ENCODE measurements at places on chromosomes 2 and 18.

- no peak for DNase-seq
Measured at GRCh38 chr18:11437046-11437445, 172.3 kb upstream of the SLC35G4 start.

DNA sequence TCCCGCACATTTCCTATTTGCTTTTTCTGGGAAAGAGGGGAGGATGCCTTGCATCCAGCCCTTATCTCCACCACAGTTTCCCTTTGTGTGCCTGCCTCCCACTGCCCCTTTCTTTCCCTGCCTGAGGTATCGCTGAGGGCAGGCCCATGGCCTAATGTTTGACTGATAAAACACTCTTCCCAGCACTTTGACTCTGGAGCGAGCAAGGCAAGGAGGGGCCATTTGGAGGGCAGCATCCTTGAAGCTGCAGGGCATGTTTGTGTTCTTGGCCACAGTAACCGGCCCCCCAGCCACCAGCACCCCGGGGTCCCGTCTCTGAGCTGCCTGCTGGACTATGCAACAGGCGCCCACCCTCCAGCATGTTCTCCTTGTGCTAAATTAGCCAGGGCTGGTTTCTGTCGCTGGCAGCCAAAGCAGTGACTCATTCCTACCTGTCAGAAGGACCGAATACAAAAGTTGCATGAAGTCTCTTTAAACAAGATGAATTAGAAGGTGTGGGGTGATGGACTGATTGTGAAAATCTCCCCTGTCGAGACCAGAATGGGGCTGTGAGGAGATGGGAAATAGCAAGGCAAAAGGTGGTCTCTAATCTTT lies 50.7 kb downstream of the BCL2L11 start:
- DNase-seq: no peak

GRCh38 chr2:165844216-165844615 lies 50.2 kb upstream of the GALNT3 start:
- no peak for DNase-seq

GRCh38 chr2:2101924-2102323 lies 229.2 kb downstream of the MYT1L start:
- DNase-seq: no peak

DNA sequence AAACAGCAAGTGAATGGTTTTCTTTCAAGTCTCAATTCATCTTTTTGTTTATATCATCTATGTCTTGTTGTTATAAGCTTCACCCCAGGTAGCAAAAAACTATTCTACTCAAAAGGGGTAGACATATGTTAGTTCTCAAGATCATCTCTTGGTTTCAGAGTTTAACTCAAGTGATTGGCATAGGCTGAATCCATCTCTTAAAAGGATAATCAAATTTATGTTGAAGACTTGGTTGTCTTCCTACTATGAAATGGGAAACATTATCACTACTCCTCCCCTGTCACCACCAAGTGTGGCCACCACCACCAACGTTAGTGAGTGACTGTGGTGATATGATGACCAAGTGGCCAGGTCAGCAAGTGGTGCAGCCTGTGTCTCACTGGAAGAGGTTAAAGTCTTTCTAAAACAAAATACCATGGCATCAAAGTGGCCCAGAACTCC lies 1.5 kb downstream of the IL1B start:
- no peak for DNase-seq

DNA sequence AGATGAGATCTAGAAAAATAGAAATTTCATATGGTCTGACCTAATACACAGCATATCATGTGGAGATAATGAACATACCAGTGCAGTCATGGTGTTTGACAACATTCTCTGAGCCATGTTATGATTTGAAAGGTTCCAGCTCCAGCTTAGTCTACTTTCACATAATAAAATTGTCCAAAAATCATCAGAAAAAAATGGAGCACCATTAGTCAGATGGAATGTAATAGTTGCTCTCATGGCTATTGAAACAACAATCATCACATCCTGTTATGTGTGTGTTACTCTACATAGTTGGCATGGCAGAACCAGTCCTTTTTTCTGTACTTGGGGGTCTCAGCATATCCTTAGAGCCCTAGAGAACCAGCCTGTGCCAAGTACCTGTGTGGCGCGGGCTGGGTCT lies 678.9 kb upstream of the FANCL start:
- no peak for DNase-seq

DNA sequence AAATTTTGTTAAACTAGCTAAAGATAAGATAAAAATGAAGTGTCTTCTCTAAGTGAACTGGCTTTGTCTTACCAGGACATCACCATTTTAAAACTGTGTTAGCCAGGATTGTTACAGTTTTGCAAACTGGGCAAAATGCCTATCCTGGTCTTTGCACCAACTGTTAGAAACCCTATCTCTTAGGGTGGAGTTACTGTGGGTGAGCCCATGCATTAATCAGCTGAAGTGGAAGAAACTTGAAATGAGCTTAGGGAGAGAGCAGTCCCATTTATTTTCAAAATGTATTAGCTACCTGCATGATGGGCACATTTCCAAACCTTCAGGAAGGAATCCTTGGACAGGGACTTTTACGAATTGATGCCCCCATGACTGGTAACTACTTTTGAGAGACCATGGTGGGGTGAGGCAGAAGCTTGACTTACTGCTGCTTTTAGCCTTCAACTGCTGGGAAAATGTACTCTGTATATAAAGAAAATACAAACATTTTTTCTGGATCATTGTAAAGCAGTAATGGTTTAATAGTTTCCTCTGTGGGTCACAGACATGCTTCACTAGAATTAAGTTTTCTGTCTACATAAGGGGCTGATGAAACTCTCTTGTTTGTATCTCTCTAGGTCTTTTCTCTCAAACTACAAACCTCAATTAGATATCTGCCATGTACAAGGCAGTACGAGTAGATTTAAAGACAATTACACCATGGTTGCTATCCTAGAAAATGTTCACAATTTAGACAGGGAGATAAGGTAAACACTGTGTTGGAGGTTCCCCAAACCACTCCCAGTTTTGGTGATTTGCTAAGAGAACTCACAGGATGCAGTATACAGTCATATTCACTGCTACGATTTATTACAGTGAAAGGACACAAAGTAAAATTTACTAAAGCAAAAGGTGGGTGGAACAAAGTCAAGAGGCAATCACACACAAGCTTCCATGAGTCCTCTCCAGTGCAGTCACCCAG lies 321.4 kb upstream of the MMADHC start:
- no peak for DNase-seq

GRCh38 chr2:111663471-111664274 lies 220.3 kb downstream of the ANAPC1 start:
- DNase-seq: no peak

- DNase-seq: no peak
Measured at GRCh38 chr2:8248623-8248957, 433.3 kb upstream of the ID2 start.

GRCh38 chr2:66689456-66690051 lies 254.6 kb downstream of the MEIS1 start:
- DNase-seq: no peak

GRCh38 chr2:11356764-11357163 lies 12.3 kb upstream of the ROCK2 start:
- no peak for DNase-seq

GRCh38 chr2:190859347-190860297 lies 21.0 kb upstream of the GLS start:
- DNase-seq: no peak

DNA sequence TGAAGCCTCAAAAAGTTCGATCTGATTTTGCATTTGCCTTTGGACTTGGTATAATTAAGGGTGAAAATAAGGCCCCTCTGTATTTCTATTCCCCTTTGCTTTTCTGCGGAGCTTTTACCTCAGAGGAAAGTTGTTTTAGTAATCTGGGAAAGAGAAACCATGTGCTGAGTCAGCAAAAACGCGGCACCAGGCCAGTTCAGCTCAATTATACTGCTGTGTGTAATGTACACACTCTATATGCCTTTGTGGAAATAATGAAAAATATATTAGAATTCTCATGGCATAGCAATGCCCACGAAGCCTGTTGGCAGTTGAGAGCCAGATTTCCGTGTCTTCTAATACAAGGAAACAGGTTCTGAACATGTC lies 161.9 kb upstream of the SIX2 start:
- DNase-seq: no peak

DNA sequence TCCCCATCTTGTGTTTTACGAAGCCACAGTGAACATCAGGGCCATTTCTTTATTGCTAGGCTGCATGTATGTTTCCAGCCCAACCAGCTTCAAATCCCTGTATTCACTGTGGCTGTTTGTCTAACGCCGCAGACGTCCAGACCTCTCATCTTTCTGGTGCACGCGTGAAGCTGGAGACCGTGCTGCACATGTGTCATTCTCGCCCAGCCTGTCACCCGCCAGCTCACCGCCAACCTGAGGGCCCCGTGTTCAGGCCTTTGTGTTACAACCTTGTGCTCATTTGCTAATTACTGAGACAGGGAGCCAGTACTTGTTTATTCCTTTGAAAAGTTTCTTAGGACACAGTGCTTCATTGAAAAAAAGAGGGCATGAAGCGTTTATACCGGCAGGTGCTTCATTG lies 21.4 kb downstream of the SALL3 start:
- no peak for DNase-seq

DNA sequence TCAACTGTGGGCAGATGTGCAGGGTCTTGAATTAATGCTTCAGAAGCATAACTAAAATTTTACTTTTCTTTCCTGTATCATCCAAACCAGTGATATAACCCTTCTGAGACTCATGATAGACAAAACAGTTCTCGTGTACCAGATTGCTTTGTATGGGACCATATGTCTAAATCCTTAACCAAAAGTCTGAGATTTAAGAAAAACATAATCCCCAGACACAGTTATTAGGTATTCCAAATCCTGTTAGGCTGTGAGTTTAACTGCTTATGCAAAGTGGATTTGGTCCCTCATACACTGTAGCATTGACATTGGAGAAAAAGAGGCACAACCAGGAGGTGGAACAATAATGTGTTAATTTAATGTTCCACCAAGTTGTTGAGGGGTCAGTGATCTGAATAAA lies 235.0 kb downstream of the PMAIP1 start:
- no peak for DNase-seq

GRCh38 chr18:43422518-43422917 lies 145.2 kb upstream of the SYT4 start:
- DNase-seq: no peak

- DNase-seq: no peak
Measured at GRCh38 chr18:37944700-37945270, 379.2 kb upstream of the CELF4 start.

GRCh38 chr2:173612354-173612753 lies 257.7 kb downstream of the CDCA7 start:
- no peak for DNase-seq

DNA sequence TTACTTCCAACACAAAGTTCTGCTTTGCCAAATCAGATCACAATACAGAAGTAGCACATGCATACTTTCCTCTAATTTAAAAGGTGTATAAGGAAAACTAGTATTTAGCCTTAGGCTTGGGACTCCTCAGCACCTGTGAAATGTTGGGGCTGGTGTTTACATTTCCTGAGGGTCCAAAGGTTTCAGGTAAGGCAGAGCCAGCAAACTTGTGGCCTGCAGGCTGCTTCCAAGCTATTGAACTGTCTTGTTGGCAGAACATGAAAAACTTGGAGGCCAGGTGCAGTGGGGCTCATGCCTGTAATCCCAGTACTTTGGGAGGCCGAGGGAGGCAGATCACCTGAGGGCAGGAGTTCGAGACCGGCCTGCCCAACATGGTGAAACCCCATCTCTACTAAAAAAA lies 26.5 kb upstream of the GPR39 start:
- no peak for DNase-seq

DNA sequence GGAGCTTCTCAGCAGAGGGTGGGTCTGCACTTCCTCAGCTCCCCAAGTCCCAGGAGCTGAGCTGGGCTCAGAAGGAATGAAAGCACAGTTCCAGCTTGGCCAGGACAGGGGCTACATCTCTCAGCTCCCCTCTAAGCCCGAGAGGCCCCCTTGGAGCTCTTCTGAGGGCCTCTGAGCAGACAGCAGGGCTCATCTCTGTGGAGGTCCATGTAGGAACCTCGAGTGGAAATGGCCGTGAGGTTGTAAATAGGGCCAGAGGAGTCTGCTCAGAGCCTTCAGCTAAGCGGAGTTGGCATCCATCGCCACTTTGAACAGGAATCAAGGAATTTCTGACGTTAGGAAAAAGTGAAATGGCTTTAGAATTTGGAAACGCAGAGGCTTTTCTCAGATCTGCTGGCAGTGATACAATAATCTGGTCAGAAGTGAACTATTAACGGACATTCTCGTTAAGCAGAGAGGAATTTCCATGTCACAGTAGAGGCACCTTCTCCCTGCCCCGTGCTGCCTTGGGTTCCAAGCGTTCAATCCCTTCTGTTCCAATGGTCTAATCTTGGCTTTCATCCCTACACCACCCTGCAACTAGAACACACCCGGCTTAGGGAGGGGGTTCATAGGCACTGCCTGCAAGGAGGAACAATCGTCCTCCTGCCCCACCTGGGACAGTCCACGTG lies 213.9 kb downstream of the NDUFA10 start:
- DNase-seq: no peak

DNA sequence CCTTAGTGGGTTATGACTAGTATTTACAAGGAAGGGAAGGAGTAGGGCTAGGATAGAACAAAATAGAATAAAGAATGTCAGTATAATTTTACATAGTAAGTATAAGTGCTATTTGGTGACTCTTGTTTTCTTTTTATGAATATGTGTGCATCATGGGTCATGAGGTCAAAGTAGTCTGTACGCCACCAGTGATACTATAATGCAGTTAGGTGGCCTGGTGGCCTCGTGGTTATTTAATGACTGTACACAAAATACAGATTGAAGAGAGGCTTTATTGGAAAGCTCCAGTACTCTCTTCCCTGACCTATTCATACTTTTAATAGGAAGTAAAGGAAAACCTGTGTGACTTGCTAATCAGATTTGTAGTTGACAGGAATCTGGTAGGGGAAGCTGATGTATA lies 27.3 kb downstream of the CAB39 start:
- no peak for DNase-seq

DNA sequence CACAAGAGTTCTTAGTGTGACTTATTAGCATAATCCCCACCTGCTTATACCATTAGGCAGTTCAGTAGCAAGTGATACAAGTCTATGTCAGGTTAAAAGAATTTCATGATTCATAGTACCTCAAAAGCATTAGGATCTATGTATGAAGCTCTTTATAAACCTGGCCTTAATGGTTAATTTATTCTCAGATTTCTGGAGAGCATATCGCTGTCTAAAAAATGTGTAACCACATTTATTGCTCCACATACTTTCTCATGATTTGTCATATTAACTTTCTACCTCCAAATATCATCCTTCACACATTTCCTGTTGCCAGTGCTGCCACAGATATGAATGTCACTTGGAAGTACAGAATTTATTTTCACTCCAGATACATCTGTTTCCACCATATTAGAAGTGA lies 332.8 kb upstream of the MAP2 start:
- DNase-seq: no peak

GRCh38 chr18:55110436-55110835 lies 151.2 kb upstream of the CCDC68 start:
- no peak for DNase-seq

- DNase-seq: no peak
Measured at GRCh38 chr2:236568068-236568921, 1.3 kb upstream of the ACKR3 start.

Measured in activated CD8-positive, alpha-beta memory T cell treated with anti-CD3 and anti-CD28 coated beads for 1 hour (primary cell).